ENCODE measurements at places on chromosomes 3 and 15. TPM values are rescaled to one million over a fixed set of nuclear protein-coding genes. Genes with fewer than 3 reads are reported as not detected.

Gene CAMK2N2
- total RNA-seq, result 0.16 TPM

Gene CKMT1A
- not detected for total RNA-seq

Gene TRIM42
- not detected for total RNA-seq

Gene AHSG
- not detected for total RNA-seq

Gene ARL8B
- total RNA-seq, result 58.7 TPM

Gene SEMA3G
- 0.97 TPM for total RNA-seq

Gene SLC12A8
- total RNA-seq, result 9.7 TPM

Gene ZKSCAN7
- 10.5 TPM for total RNA-seq

Gene SCN5A
- total RNA-seq, result 0.24 TPM

Gene ALPK3
- 0.12 TPM for total RNA-seq

Gene RBPMS2
- total RNA-seq, result not detected

Gene TRH
- not detected for total RNA-seq

Gene TTC23
- total RNA-seq, result 27.4 TPM

Gene PIK3CA
- total RNA-seq, result 29.0 TPM

Gene GOLGA6D
- total RNA-seq, result not detected

Gene CCDC54
- total RNA-seq, result not detected

Gene UROC1
- not detected for total RNA-seq

Gene BCL2A1
- total RNA-seq, result not detected

Gene DOCK3
- total RNA-seq, result 0.16 TPM
